Muscle of back (tissue), 13 donors: ENCODE measurements at places on chromosomes 13 and 19.

DNA sequence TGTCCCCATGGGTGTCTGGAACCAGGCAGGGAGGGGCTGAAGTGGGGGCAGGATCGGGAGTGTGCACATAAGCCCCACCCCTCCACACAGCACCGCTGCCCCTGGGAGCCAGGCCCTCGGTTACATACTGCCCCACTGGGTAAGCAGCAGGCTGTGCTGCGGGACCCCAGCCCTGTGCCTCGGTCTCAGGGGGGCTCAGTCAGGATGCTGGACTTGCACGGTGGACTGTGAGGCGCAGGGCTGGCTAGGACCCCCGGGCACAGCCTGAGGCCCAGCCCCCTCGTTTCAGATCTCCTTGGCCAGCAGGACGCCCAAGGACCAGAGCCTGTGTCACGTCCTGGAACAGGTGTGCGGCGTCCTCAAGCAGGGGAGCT lies 16.3 kb downstream of the MPND start:
- DNase-seq = peak; percentile 31

- DNase-seq = no peak
Observed at GRCh38 chr13:93745884-93746283, 519.3 kb downstream of the GPC6 start.

- no peak for DNase-seq
Observed at GRCh38 chr19:10420444-10421239, at the start of gene PDE4A. Gene PDE4A (plus strand): TSS chr19:10420538. CDS start chr19:10420765, 227 bp downstream.

- DNase-seq = peak; percentile 53
Observed at GRCh38 chr13:110980921-110981320, 66.1 kb upstream of the ANKRD10 start.

DNA sequence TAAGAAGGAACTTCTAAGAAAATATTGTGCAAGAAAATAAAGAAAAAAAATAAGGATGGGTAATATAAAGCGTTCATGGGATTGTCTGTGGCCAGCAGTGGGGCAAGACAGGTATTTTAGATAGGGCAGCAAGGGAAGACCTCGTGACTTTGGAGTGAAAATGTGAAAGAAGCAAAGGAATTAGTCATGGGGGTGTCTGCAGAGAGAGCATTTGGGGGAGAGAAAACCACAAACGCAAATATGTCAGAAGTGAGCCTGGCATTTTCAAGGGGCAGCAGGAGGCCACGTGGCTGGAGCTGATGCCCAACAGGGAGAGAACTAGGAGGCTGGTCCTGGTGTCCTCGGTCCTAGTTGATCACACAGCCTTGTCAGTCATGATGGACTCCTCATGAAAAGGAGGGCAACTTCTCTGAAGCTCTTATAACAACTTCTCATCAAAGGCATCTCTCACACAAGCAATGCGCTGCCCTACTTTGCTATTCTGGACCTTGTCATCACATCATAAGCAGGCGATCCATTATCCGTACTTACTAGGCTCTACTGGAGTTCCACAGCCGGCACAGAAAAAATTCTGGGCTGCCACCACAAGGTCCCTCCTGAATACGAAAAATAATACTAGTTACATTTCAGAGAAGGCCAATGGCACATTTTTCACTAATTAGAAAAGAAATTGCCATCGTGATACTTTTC lies 31.0 kb downstream of the RUBCNL start:
- DNase-seq = no peak

- no peak for DNase-seq
Observed at GRCh38 chr13:109672545-109672944, 113.8 kb downstream of the IRS2 start.

GRCh38 chr19:17686592-17687024 lies 1.5 kb downstream of the UNC13A start:
- no peak for DNase-seq

- no peak for DNase-seq
Observed at GRCh38 chr13:74206061-74206561, 71.9 kb upstream of the KLF12 start.

GRCh38 chr19:35468637-35469036 lies 20.6 kb downstream of the FFAR2 start:
- peak; percentile 38 for DNase-seq

- no peak for DNase-seq
Observed at GRCh38 chr13:79003989-79004898, 345.3 kb upstream of the OBI1 start.

- DNase-seq = peak; percentile 71
Observed at GRCh38 chr19:15288146-15288963, 44.0 kb downstream of the BRD4 start.

DNA sequence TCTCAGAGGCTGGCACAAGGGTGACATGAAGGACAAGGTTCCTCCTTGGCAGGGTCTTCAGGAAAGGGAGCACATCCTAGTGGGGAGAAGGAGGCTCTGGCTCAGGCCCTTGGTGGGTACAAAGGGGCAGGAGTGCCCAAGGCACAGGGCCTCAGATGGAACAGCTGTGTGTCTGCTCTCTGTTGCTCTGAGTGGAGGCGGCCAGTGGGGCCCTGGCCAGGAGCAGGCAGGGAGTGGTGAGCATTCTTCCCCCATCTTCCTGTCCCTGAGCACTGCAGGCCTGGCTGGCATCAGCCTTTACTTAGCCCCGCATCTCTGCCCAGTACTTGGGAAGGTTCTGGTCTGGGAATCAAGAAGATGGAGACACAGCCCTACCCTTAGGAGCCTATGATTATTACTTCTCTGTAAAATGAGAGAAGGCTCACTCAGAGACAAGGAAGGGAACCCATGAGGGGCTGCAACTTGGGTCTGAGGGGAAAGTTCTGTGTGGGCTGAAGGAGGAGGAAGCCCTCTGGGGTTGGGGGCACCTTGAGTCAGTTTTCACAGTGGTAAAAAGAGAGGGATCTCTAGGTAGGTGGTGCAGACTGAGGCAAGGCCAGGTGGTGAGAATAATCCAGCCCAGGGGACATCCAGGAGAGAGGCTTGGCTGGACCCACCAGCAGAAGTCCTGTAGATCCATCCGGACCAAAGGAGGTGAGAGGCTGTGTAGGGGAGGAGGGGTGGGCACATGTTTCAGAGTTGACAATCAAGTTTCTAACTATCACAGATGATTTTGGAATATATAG lies 173.5 kb downstream of the TSHZ3 start:
- DNase-seq = no peak

DNA sequence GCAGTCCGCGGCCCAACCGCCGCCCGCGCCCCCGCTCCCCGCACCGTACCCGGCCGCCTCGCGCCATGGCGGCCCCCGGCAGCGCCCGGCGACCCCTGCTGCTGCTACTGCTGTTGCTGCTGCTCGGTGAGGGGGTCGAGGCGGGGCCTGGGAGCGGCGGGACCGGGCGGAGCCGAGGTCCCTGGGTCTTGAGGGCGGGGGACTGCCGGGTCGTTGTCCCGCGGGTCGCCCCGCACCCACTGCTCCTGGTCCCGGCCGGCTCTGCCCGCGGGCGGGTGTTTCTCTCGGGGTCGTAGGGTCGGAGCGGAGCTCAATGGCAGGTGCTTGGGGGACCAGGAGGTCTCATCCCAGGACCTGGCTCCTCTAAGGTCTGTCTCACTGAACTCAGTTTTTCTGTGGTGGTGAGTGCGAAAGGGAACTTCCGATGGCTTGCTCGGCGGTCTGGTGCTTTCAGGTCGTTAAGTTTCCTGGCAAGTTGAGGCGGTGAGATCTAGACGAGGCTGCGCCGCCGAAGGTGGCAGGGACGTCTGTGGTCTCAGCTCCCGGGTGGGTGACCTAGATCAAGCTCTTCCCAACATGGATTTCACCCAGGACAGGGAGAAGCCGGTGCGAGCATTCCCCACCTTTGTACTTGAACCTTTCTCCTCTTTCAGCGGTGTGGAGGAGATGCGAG lies 467 bp downstream of the LAMP1 start:
- peak; percentile 18 for DNase-seq

- DNase-seq = no peak
Observed at GRCh38 chr13:112067871-112068539, 1.1 kb downstream of the SOX1 start.

DNA sequence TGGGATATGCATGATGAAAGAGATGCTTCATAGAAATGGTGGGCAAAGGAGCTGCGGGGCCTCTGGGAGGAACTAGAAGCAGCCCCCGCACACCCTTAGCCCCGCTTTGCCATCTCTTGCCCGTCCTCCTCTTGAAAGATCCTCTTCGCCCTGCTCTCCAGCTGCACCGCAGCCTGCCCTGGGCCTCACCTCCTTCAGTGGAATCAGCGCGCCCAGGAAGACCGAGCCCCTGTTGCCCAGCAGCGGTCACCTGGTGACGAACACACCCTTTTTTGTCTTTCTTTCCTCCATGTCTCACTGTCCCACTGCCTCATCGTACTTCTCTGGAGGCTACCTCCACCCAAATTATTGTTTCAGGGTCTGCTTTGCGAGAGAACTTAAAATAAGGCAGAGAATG lies 807.6 kb downstream of the UQCRFS1 start:
- DNase-seq = no peak

- DNase-seq = no peak
Observed at GRCh38 chr19:18439025-18439909, 1.3 kb upstream of the ISYNA1 start.

- DNase-seq = no peak
Observed at GRCh38 chr19:13975870-13976269, 23.6 kb downstream of the DCAF15 start.

DNA sequence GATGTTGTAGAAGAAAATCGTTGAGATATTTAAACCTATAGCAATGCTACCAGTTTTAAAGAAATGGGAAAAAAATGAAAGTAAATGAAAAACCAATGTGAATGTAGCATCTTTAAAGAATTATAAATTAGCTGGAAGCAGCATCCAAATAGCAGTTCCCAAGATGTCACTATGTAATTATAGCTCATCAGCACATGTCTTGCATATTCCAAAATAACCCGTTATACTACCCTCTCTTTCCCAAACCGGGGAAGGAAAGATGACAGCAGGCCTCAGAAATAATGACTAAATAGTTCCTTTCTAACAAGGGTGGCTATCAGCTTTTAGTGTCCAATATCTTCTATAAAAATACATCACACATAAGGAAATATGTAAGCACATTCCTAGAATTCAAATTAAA lies 140.5 kb downstream of the FGF14 start:
- no peak for DNase-seq

DNA sequence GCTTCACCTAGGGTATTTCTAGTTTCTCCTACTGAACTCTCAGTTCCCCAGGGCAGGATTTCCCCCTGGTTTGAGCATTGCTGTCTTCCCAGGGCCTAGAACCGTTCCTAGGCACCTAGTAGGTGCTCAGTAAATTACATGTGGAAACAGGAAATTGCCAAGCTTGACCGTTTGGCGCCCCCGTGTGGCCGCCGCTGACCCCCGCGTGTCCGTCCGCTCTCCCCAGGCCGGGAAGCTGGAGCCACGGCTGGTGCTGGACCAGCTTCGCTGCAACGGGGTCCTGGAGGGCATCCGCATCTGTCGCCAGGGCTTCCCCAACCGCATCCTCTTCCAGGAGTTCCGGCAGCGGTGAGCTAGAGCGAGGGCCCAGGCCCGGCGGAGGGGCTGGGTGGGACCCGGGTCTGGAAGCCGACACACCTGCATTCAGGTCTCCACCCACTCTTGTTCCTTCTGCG lies 55.5 kb downstream of the MYH14 start:
- peak; percentile 39 for DNase-seq

- no peak for DNase-seq
Observed at GRCh38 chr19:49864890-49865289, 2.5 kb downstream of the PNKP start.

DNA sequence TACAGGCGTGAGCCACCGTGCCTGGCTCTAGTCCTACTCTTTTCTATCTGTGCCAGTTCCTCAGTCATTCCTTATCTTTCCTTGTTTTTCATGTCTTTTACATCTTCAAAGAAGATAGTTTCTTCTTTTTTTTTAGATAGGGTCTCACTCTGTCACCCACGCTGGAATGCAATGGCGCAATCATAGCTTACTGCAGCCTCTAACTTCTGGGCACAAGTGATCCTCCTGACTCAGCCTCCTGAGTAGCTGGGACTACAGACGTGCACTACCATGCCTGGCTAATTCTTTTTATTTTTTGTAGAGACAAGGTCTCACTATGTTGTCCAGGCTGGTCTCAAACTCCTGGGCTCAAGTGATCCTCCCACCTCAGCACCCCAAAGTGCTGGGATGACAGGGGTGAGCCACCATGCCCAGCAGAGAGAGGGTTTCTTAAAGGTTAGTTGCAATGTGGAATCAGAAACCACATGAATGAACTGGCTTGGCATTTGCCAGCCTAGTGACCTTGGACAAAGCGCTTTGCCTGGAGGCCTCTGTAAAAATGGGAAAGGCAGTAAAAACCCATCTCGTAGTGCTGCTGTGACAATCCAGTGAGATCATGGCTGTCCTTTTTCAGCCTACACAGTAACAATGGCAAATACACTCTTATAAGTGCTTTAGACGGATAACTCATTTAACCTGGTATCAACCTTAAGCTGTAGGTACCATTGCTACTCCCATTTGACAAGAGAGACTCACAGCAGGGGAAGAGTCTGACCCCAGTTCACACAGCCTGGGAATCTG lies 3.9 kb downstream of the ACP7 start:
- no peak for DNase-seq

GRCh38 chr13:58313219-58313618 lies 681.7 kb downstream of the PCDH17 start:
- no peak for DNase-seq

- no peak for DNase-seq
Observed at GRCh38 chr13:81658598-81659370, 1317.9 kb upstream of the SPRY2 start.

GRCh38 chr13:110137680-110138009 lies 169.3 kb downstream of the COL4A1 start:
- DNase-seq = no peak

DNA sequence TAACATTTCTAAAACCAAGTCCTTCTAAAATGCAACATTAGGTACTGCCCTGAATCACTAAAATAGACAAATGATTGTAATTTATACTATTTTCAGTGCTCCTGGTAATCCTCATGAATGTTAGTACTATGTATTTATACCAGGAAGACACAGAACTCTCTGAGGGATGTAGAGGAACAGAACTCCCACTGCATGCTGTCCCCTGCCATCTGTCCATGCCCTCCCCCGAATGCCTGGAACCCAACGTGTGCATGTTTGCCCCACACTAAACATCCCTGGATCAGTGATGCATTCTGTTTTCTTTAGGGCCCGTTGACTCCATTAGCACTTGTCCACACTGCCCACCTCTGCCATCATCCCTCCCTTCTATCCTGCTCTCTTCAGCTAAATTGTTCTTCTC lies 26.5 kb downstream of the ENOX1 start:
- no peak for DNase-seq

GRCh38 chr13:40540328-40541044 lies 126.0 kb downstream of the FOXO1 start:
- peak; percentile 41 for DNase-seq

DNA sequence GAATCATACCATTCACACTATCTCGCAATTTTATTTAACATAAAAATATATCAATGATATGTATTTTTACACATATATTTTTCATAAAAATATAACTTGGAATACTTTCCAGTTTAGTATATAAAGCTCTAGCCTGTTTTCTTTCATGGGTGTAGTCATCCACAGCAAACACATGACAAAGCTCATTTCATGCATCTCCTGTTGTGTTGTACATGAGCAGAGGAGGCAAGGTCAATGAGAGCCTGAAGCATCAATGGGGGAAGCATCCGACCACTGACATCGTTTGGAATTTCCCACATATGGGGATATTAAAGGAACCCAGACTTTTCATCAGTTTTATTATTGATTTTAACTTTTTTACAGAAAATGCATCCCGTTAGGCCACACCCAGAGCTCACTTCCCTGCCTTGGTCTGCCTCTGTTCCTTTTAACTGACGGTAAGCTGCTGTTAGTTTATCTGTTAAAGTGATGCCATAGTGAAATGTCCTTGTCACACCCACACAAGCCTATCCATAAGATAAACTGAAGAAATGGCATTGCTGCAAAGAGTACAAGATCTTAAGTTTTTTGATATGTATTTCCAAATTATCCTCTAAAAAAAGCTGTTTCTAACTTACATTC lies 44.0 kb downstream of the MIPEP start:
- no peak for DNase-seq
